ENCODE measurements at places on chromosomes 6 and 20. TPM values are rescaled to one million over a fixed set of nuclear protein-coding genes. Genes with fewer than 3 reads are reported as not detected.

The LPA gene
- not detected for total RNA-seq

The RSPO3 gene
- 0.36 TPM for total RNA-seq

The DPPA5 gene
- not detected for total RNA-seq

The HRH3 gene
- total RNA-seq: not detected

The GPLD1 gene
- total RNA-seq: 0.34 TPM

The ELOVL4 gene
- total RNA-seq: 8.4 TPM

The PAX1 gene
- total RNA-seq: not detected

The SKIC2 gene
- 58.5 TPM for total RNA-seq
